ENCODE measurements at places on chromosomes 7 and 10. TPM values are rescaled to one million over a fixed set of nuclear protein-coding genes. Genes with fewer than 3 reads are reported as not detected.

ALDH18A1 gene
- 110 TPM for polyA plus RNA-seq

- no peak for DNase-seq
These were observed 73.5 kb upstream of the CDK6 start for GRCh38 chr7:92909686-92910475.

ANKRD2 gene
- polyA plus RNA-seq = 0.37 TPM

- no peak for DNase-seq
These were observed 10.0 kb upstream of the PRKAR2B start for GRCh38 chr7:107034553-107034952.

GRCh38 chr10:1685699-1686490, 51.4 kb downstream of the ADARB2 start:
- DNase-seq = no peak

GRCh38 chr7:24227068-24227467, 56.9 kb upstream of the NPY start:
- DNase-seq = no peak

DNA sequence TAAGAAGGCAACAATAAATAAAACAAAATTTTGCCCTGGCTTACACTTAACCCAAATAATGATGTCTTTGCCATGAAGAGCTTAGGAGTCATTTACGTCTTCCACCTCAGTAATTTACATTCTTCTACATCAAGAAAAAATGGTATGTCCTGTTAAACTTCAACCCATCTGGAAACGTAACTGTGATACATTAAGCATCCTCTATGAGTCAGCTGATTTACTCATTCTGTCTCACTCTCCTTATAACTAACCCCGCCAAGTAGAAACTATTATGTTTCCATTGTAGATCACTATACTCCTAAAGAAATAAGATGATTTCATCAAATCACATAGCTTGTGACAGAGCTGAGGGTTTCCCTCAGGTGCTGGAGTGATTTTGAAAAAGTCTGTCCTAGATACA, 330.7 kb downstream of the CDC14C start:
- DNase-seq = no peak

- DNase-seq = no peak
These were observed 40.0 kb upstream of the PAPSS2 start for GRCh38 chr10:87619705-87620104.

ITPRIP gene
- polyA plus RNA-seq = 24.4 TPM

PAX4 gene
- polyA plus RNA-seq = not detected

CRHR2 gene
- polyA plus RNA-seq = not detected

DNA sequence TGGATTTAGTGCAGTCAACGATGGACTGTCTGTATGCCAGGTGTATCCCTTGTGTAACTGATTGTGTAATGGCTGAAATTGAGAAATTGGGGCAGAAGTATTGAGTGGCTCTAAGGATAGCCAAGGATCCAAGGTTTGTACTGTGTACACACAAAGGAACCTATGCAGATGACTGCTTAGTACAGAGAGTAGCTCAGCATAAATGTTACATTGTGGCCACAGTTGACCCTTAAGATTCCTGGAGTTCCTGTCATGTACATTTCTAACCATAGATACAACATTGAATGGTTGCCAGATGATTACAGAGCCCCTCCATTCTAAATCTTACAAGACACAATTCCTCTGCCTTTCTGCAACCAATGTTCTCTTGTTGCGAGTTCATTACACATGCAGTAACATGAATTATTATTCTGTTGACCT, 25.3 kb downstream of the CCDC126 start:
- no peak for DNase-seq

KIFBP gene
- polyA plus RNA-seq = 36.9 TPM

ZC3HAV1L gene
- polyA plus RNA-seq = 7.6 TPM

WEE2 gene
- not detected for polyA plus RNA-seq

- DNase-seq = no peak
These were observed 408.1 kb downstream of the INHBA start for GRCh38 chr7:41294556-41295454.

- DNase-seq = no peak
These were observed 655.6 kb downstream of the LRMDA start for GRCh38 chr10:76086761-76087639.

IFRD1 gene
- 39.6 TPM for polyA plus RNA-seq

- no peak for DNase-seq
These were observed 32.5 kb downstream of the ZNF277 start for GRCh38 chr7:112238852-112239610.

IL6 gene
- polyA plus RNA-seq = 25.7 TPM

- no peak for DNase-seq
These were observed 2.7 kb downstream of the MUC3A start for GRCh38 chr7:100951888-100952560.

- no peak for DNase-seq
These were observed 60.9 kb downstream of the CALML3 start for GRCh38 chr10:5585517-5586206.

DNA sequence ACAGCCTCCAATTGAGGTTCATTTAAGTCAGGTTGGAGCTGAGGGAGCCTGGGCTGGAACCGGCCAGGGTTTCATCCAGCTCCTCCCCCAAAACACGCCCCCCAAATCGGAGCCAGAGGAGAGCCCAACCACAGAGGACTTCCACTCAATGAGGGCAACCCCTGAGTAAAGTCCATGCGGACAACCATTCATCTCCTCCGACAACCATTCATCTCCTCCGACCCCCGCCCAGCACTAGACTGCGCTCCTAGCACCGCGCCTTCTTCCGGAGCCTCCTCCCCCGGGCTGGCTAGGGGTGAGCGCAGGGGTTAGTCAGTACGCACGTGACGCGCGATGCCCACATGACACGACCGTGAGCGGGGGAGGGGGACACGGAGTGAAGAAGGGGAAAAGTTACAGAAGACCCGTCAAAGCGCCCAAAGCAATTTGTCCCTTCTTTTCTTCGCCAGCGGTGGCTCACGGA, 1.4 kb downstream of the MAGI2 start:
- no peak for DNase-seq

GRCh38 chr10:96984541-96985131, 152.5 kb downstream of the LCOR start:
- DNase-seq = no peak

DNA sequence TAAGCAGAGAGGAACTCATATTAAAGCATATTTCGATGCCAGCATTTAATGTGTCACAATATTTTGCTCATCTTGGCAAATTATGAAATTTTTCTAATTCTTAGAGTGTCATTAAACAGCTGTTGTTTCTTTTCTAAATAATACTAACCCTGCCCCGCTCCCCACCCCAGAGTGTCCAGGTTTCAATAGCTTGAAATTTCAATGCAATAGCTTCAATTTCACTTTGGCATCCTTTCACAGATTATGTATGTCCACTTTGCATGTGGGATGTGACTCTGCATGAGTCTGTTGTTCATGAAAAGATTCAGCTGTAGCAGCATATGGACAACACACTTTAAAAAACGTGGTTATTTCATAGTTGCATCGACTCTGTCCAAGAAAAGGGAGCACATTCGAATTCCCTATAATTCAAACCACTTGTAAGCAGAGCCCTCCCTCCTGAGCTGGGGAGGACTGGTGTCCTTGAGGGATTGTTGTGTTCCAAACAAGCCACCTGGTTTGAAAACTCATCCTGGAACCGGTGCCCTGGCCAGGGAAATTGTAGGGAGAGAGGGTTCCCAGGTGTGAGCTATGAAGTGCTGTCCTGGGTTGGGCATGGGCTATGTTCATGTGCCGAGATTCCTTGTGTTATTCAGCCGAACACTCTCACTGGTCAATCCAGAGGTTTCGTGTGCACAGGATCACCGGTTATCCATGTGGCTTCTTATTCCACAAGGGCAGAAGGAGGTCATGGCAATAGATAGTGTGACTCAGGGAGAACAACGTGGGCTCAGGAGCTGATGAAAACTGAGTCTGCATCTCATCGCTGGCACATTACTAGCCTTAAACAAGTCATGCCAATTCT, 64.6 kb upstream of the CREB5 start:
- DNase-seq = peak; percentile 11

- DNase-seq = no peak
These were observed 40.0 kb downstream of the PARD3 start for GRCh38 chr10:34775044-34775637.

- DNase-seq = no peak
These were observed 395.4 kb downstream of the LRMDA start for GRCh38 chr10:75826846-75827245.

All from BJ (cell line).